ENCODE measurements at places on chromosomes 2 and 18. TPM values are rescaled to one million over a fixed set of nuclear protein-coding genes. Genes with fewer than 3 reads are reported as not detected.

DNA sequence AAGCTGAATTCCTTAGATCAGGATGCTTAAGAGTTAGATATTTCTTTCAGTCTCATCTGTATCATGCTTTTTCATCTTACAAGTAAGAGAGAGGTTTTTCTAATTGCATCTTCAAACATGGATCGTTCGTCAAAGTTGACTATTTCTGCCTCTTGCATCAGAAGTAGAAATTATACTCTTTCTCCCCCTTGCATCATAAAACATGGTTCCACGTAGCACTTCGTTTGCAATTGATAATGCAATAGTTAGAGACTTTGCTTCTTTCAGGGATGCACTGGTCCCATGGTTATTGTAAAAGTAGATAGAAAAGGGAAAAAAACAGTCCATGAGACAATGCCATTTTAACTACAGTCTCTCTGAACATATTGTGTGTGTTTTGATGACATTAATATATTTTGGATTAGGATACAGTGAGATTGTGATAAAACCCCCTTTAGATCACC lies 75.1 kb upstream of the PARD3B start:
- no peak for DNase-seq

- no peak for DNase-seq
These were observed 110.0 kb downstream of the NCKAP5 start for GRCh38 chr2:133458280-133458679.

DNA sequence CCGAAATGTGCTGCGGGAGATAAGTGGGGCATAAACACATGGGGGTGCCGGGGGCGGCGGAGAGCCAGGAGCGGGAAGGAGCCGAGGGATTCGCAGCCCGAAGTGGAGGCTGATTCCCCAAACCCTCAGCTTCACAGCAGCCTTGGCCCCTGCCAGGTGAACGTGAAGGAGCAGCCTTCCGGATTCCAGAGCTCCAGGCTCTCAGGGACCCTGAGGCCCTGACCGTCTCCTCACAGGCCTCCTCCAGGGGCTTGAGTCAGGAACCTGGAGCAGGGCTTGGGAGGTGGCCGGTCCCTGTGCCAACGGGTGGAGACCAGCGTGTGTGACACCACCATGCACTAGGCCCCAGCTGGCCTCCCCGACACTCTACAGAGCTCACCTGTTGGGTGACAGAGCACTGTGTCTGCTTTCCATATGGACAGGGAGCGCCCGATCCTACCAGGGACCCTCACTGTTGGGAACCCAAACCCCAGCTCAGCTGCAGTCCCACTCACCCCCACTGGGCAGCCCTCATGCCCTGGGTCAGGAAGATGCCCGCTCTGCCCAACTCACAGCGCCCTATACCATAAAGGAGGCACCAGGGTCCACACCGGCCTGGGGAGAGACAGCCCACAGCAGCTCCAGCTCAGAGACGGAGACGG lies 117.6 kb upstream of the OTOS start:
- no peak for DNase-seq

Gene SOCS6
- 20.9 TPM for total RNA-seq

DNA sequence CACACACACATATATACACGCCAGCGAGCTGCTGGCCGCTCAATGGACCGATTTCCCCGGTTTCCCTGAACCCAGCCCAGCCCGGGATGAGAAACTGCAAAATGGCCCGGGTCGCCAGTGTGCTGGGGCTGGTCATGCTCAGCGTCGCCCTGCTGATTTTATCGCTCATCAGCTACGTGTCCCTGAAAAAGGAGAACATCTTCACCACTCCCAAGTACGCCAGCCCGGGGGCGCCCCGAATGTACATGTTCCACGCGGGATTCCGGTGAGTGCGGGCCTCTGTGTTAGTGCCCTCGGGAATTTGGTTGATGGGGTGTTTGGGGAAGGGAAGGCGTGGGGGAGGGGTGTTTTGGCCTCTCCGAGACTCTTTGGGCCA lies 392 bp downstream of the ST8SIA3 start:
- no peak for DNase-seq

All from upper lobe of right lung (tissue), 1 donor.